ENCODE measurements at places on chromosomes 4 and X.

- DNase-seq: no peak
Observed at GRCh38 chrX:110563282-110563681, 204.6 kb downstream of the RTL9 start.

- no peak for DNase-seq
Observed at GRCh38 chrX:43016021-43016420, 238.1 kb upstream of the PPP1R2C start.

GRCh38 chr4:129384974-129385373 is 289.0 kb downstream of the C4orf33 start:
- no peak for DNase-seq

DNA sequence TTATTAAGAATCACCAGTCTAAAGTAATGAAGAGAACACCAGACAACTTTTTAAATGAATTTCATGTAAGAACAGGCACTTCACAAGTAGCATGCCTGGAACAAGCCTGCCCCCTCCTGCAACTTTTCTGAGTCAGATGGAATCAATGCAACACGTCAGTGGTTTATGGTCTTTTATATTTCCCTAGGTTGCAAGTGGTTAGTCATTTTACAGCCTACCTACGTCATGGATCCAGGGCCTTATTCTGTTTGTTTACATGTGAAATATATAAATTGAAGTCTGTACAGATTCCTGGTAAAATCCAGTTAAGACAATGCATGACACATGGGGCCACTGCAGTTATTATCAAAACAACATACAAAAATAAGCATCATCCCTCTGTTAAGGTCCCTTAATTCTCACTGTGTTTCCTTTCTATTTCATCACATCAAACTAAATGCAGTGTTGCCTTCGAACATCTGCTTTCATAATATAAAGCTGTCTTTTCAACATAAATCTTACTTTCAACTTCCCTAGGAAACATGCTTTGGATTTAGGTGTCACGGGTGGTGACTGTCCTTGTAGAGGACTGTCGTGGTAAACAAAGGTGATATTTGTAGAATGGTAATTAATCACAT is 309.3 kb downstream of the FRMPD4 start:
- no peak for DNase-seq

- DNase-seq: no peak
Observed at GRCh38 chr4:117664706-117665444, 369.4 kb upstream of the NDST3 start.

- DNase-seq: no peak
Observed at GRCh38 chr4:98746530-98746929, 88.1 kb upstream of the TSPAN5 start.

Measured in activated CD8-positive, alpha-beta memory T cell treated with anti-CD3 and anti-CD28 coated beads, Interleukin-2, amount 10 ng/mL, durations not matched to agents 7 days and 5 days (primary cell).